AG20443 (cell line): ENCODE measurements at places on chromosomes 16 and 17.

GRCh38 chr16:48223490-48223889 lies 20.6 kb upstream of the LONP2 start:
- no peak for DNase-seq

DNA sequence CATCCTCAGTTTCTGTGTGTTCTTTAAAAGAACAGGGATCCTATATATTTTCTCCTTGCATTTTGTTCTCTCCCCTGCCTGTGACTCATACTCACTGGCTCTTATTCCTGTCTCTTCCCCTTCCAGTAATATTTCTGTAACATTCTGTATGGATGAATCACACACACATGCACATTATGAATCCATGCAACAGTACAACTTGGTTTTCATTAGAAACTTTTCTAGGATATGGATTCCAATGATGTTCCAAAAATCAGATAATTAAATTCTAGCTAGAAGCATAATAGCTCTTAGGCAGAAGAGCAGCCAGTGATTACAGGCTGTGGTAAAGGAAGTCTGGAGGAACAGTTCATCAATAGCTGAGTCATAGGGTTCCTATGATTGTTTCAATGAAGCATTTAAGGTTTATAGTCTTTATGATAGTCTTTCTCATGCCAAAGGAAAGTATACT lies 119.6 kb upstream of the PMFBP1 start:
- peak; percentile 77 for DNase-seq

- no peak for DNase-seq
These were observed 27.2 kb downstream of the MOSMO start for GRCh38 chr16:22035153-22035552.

DNA sequence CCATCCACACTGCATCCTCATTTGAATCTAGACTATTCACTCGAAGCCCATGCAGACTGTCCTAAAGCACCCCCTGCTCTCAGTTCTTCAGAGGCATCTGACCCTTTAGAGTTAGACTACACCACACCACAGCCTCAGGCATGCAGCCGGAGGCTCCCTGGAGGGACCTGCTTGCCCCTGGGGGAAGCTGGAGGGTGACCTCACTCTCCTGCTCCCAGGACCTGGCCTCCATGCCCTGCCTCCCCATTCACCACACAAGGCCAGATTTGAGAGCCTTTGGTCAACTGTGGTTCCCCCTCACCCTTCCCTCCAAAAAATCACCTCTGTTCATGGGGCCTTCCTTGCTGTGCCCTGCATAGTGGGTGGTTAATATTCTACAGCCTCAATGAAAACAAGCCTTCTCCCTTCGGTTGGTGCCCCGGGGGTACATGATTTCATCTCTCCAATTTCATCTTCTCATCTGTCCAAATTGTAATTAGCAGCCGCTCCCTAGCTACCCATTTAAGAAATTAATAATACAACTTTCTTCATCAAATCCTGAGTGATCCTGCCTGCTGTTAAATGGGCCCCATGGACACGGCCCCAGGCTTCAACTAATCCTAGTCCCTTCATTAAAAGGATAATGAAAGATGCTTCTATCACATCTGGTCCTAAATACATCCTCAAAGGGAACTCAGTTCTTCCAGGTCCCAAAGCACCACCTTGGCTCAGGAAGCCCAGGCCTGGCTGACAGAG lies 24.4 kb downstream of the ABCC12 start:
- DNase-seq, result no peak

- peak; percentile 52 for DNase-seq
These were observed 57.9 kb upstream of the MAF start for GRCh38 chr16:79658301-79659033.

DNA sequence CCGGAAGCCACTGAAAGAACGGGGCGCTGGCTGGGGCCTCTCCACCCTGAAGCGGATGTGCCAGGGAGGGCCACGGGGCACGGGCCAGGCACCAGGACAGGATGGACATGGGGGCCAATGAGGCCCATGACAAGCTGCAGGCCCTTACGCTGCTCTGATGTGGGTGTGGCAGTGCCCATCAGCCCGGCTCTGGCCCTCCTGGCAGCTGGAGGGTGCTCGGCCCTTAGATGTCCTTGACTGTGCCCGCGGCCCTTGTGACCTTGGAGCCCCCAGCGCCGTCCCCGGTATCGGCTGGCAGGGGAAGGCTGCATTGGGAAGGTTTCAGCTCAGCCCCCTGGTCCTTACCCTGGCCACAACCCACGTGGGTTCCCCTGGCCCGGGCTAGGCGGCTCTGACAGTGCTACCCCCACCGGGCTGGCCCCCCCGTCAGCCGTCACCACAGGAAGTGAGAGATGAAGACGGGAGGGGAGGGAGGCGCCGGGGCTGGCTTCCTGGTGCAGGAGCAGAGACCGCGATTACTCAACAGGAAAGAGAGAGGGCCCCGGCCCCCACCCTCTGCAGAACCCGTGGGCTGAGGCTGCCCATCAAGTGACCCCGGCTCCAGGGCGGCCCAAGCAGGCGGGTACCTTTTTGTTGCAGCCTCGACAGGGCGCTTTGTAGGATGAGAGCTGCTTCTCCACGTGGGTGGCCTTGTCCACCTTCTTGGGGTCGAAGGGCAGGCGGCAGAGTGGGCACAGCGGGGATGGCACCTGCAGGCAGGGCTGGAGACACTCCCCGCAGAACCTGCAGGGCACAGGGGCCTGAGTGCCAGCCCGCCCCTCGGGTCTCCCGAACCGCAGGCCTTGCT lies 5.3 kb downstream of the RNF166 start:
- peak; percentile 56 for DNase-seq

DNA sequence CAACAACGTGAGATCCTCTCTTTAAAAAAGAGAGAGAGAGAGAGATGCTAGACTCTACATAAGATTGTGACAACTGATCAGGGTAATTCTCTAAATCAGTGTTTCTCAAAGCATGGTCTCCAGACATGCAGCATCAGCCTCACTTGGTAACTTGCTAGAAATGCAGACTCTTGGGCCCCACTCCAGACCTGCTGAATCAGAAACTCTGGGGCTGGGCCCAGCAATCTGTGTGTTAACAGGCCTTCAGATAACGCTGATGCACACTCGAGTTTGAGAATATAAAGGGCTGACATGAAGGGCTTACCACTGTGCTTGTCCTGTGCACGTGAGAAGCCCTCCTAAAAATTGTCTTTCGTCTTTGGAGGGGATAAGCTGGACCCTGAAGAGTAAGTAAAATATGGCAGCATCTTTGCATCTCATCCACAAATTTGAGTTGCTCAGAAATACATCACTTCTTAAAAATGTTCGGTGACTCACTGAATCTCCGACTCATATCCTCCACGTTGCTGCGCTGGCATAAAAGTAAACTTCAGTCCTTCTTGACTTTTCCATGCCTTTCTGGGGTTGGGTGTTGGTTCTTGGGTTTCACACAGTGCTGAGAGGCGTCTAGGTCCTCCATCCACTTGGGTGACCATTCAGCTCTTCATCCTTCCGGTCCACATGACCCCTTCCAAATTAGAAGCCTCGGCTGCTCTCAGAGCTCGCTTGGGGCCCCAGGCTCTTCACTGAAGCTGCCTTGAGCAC lies 26.1 kb upstream of the KDM8 start:
- DNase-seq, result peak; percentile 80

DNA sequence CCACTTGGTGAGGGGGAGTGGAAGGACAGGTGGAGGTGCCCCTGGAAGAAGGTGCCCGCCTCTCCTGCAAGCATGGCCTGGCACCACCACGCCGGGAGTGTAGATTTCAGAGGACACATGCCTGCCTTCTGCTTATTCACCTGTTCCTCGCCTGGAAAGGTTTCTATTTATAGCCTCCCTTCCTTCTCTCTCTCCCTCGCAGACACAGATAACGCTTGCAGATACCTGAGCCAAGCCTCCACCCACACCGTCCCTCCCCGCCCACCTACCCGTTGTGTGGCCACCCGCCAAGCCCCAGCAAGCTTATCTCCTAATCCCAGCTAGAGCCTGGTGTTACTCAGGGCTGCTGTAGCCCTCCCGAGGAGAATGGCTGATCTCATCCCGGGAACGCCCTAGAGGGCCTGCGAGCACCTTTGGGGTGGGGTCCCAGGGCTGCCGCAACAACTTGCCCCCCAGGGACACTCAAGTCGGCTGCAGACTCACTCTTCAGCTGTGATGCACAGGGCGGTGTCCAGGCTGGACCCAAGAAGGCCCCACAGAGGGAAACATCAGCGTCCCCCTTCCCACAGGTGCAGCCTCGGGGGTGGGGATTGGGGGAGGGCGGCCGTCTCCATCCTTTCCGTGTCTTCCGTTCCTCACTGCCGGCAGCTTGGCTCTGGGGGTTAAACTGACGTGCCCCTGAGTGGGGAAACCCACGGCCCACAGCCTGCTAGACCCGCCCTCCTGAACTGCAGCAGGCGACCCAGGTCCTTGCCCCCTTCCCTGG lies 1.9 kb upstream of the SNAI3 start:
- no peak for DNase-seq

DNA sequence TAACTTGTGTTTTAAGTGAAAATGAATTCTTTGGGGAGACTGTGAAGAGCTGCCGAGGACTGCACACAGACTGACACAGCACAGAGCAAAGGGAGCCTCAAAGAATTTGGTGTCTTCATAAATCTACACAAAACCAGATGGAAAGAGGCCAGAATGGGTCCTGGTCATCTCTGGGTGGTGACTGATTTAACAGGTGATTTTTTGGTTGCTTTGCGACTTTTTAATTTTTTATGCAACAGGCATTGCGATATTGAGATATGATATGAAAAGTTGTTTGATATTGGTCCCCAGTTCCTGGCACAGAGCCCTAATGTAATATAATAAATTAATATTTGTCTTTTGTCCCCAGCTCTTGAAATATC lies 12.6 kb upstream of the EIF1 start:
- no peak for DNase-seq

DNA sequence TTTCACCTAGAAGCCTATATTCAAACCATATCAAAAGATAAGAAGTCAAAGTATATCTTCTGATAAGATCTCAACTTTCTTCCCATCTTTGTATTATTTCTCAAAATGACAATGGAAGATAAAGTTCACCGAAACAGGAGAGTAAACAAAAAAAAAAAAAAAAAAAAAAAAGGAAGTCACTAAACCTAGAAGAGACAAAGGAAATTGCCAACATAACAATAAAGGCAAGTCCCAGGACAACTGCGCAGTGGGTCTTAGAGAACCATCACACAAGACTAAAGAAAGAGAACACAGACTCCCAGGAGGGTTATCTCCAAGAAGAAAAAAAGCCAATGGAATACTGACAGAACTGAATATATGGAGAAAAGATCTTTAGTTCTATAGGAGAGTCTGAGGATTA lies 65.7 kb downstream of the SMURF2 start:
- DNase-seq, result no peak

- no peak for DNase-seq
These were observed 74.0 kb upstream of the HLF start for GRCh38 chr17:55190748-55191147.

DNA sequence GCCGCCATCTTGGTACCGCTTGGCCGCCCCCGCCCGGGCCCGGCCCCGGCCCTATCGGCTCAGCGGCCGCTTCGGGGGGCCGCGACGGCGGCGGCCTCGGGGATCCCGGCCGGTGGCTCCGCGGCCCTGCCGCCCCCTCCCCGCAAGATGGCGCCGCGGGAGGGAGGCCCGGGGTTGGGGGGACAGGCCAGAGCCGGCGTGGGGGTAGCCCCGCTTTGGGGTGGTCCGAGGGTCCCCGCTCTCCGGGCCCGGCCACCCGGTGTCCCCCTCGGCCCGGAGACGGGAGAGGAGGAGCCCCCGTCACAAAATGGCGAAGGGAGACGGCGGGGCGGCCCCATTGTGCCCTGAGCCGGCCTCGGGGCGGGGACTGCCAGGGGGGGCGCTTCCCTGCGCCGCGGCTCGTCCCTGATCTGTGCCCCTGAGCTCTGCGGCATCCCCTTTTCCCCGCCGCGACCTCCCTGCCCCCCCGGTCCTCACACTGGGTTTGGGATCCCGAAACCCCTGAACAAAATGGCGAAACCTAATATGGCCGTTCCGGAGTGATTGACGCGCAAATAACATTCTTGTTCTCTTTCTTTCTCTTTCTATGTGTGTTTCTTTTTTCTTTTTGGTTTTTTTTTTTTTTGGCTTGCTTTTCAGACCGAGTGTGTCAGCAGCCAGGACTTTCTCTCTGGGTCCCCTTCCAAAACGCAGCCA lies 986 bp downstream of the HAPSTR1 start:
- DNase-seq, result peak; percentile 45

GRCh38 chr16:4362476-4363135 lies 9.0 kb upstream of the VASN start:
- DNase-seq, result no peak

DNA sequence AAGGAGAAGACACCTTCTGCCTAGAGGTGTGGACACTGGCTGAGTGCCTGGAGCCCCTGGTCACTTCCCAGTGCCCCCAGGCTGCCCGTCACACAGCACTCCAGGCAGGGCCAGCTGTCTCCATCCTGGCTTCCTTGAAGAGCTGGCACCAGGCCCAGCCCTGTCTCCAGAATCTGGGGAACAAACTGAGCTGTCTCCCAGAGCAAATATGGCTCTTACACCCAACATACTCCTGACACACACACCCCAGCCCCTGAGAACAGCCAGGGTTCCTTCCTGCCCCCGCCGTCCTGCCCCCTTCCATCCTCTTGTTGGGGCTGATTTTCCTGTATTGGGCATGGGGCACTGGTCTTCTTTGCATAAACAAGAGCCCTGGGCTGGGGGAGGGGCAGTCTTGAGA lies 9.1 kb downstream of the NHERF1 start:
- DNase-seq, result no peak

- DNase-seq, result no peak
These were observed 41.6 kb upstream of the RNFT1 start for GRCh38 chr17:60006160-60006559.

- DNase-seq, result no peak
These were observed 317.5 kb downstream of the PMP22 start for GRCh38 chr17:14947671-14948070.

DNA sequence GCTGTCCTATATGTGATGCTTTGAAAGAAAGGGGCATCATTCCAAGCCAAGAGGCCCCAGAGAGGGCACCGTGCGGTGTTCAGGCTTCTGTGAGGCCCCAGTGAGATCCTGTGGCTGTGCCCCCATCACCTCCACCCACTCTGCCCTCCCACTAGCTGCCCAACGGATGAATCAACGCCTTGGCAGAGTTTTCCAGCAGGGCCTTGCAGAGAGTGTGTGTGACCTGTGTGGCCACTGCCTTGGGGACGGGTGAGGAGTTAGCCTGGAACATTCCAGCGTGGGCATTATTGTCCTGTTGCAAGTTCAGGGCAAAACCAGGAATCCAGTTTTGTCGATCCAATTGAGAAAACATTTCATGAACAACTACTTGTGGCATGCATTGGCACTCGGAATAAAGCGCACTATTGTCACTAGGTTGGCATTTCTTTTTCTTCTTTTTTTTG lies 53.7 kb downstream of the SF3B3 start:
- DNase-seq, result peak; percentile 67

- DNase-seq, result peak; percentile 89
These were observed 5.2 kb upstream of the RGS9 start for GRCh38 chr17:65131946-65132345.

DNA sequence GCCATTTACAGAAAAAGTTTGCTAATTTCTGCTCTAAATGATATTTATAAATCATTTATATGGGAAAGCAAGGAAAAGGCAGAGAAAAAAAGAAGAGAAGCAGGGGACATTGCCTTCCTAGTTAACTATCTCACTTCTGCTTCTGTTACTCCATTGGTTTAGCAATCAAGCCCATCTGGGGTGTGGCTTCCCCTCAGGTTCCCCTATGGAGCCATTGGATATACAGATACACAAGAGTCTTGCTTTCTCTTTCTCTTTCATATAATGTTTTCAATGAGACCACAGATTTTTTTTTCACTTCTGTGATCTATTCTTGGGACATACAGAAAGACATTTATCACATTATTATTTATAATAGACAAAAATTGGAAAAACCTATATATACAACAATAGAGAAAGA lies 105.6 kb upstream of the TOM1L1 start:
- DNase-seq, result no peak

GRCh38 chr17:28702026-28702751 lies 9.5 kb downstream of the PROCA1 start:
- no peak for DNase-seq
